ENCODE measurements at places on chromosomes 4 and X.

- DNase-seq, result no peak
Observed at GRCh38 chr4:75494563-75494962, 19.6 kb downstream of the RCHY1 start.

GRCh38 chr4:107896158-107896645, 35.1 kb upstream of the CYP2U1 start:
- DNase-seq, result no peak

DNA sequence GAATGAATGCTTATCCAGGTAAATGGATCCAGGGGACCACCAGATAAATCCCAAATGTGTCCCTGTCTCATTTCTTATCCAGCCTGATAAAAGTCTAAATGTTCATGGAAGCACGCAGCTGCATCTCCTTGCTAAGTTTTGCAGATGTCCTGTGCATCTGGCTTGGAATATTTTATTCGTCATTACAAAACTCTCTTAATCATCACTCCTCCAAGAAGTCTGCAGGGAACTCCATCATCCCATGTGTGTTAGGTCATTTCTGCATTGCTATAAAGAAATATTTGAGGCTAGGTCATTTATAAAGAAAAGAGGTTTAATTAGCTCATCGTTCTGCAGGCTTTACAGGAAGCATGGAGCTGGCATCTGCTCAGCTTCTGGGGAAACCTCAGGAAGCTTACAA, 297.2 kb downstream of the HS3ST1 start:
- no peak for DNase-seq

GRCh38 chr4:81503586-81503985, 31.9 kb upstream of the RASGEF1B start:
- DNase-seq, result no peak

DNA sequence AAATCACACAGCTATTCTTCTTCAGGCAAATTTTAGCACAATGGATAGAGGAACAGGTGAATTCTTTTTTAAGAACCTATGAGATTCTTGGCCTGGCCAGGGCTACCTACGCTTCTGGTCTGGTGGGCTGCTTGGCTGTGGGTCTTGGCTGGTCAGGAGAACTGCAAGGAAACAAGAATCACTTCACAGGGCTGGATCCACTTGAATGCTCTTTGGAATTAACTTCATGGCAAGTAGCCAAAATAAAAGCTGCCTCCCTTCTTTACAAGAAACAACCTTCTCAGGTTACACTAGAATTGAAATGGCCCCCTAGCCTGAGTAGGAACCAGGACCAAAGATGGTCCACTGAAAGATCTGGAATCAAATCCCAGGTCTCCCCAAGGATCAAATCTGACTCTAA, 519.1 kb downstream of the IQCM start:
- DNase-seq, result no peak

GRCh38 chr4:150518559-150518958, 63.4 kb upstream of the MAB21L2 start:
- no peak for DNase-seq

DNA sequence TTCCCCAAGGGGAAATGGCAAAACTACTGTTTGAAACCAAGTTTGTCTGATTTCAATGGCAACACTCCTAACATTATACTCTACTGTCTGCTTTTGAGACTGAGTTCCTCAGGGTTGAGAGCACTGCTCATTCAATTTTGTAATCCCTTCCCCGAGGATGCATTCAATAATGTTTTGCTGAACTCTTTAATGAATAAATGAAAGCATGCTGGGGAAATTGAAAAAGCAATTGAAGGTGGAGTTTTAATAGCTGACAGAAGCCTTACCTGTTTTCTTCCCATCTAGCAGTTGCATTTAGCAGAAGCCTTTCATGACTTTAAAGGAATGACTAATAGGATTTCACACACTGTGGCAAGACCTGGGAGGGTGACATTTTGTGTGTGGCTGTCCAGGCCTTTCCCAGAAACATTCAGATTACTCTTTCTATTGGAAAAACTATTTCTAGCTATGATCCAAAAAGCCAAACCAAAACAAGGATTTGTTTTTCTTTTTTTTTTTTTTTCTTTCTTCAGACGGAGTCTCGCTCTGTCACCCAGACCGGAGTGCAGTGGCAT, 45.1 kb downstream of the DTHD1 start:
- no peak for DNase-seq

- peak; percentile 25 for DNase-seq
Observed at GRCh38 chrX:51614353-51615012, 4.2 kb downstream of the CENPVL3 start.

DNA sequence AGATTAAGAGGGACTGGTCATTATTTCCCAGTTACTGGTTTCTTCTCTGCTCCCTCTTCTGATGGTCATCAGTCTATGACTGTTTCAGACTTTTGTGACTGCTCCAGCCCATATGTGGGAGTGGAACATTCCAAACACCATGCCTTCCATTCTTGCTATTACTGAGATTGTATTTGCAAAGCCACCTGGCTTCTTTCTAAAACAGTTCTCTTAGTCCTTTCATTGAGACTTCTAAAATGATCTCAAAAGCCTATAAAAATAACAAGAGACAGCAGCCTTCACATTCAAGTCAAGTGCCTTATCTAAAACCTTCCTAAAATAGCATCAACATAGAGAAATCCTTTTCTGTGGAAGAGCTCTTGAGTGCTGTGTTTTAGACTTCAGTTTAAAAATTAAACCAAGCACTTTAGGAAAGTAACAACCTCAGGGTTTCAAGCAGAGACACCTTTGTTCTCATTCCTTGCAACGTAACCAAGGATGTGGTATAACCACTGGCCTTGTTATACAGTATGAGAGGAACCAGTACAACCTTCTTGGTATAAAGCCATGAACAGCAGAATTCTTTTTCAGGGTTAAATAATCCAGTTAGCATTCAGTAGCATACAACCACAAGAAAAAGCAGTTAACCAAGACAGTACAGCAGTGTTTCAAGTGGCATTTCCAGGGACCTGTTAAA, 97.1 kb downstream of the NFKB1 start:
- DNase-seq, result no peak

DNA sequence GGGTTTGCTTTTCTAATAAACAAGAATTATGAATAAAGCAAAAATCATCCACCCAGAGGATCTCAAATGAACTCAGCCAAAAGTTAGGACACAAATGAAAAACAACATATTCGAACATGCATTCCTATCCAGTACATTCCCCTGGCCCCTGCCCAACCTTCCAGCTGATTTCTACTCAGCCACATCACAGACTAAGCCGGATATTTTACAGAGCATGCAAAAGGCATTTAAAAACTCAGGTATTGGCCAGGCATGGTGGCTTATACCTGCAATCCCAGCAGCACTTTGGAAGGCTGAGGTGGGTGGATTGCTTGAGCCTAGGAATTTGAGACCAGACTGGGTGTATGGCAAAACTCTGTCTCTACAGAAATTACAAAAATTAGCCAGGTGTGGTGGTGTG, 54.6 kb downstream of the RELL1 start:
- no peak for DNase-seq

- peak; percentile 89 for DNase-seq
Observed at GRCh38 chr4:106707776-106708463, 328.2 kb downstream of the DKK2 start.

DNA sequence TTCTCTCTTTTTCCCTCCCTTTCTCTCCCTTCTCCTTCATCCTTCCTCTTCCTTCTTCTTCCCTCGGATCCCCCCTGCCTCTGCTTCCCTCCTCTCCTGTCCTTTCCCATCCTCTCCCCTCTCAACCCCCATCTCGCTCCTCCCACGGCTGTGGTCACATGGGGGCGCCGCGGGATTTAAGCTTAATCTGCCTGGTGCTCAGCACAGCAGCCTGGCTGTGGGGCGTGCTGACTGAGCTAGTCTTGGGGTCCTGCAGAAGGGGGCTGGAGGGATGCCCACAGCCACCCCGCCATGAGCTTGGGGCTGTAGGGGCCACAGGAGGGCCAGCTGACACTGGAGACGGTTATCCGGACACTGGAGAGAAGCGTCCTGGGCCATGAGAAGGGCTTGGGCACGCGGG, 10.7 kb downstream of the SMIM10L2A start:
- DNase-seq, result no peak

- no peak for DNase-seq
Observed at GRCh38 chrX:69305333-69306062, 140.2 kb upstream of the PJA1 start.

DNA sequence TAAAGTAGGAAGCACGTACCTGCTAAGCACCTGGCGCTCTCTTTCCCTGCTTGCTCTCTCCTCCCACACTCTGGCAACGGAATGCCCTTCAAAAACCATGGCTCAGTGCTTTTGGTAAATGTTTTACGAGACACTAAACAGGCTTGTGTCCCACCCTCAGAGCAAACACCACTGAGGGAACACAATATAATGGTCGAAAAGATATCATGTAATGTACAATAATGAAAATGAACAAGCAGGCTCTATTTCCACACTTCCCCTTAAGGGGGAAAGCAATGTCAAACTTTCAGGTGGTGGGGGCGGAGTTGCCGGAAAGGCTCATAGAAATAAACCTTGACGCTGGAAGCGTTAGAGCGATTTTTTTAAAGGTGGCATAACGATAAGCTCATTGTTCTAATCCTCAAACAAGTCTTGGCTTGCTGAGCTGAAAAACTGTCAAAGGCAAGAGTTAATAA, 115.1 kb downstream of the RBM47 start:
- no peak for DNase-seq

- DNase-seq, result no peak
Observed at GRCh38 chrX:121851033-121851432, 803.6 kb downstream of the GLUD2 start.

DNA sequence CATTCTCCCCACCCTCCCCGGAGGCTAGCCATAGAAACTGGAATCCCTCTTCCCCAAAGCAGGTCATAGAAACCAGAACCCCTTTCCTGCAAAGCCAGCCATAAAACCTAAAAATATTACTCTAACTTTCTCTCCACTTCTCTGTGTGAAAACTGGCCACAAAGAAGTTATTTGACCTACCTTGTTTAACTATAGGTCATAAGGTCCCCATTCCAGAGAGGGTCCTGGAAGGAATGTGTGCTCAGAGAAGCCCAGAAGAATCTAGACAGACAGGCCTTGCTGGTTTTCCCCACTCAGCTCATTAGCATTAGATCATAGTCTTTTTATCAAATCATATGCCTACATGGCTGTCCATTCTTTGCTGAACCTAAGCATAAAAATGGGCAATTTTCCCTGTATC, 52.8 kb upstream of the TEX13A start:
- DNase-seq, result no peak

DNA sequence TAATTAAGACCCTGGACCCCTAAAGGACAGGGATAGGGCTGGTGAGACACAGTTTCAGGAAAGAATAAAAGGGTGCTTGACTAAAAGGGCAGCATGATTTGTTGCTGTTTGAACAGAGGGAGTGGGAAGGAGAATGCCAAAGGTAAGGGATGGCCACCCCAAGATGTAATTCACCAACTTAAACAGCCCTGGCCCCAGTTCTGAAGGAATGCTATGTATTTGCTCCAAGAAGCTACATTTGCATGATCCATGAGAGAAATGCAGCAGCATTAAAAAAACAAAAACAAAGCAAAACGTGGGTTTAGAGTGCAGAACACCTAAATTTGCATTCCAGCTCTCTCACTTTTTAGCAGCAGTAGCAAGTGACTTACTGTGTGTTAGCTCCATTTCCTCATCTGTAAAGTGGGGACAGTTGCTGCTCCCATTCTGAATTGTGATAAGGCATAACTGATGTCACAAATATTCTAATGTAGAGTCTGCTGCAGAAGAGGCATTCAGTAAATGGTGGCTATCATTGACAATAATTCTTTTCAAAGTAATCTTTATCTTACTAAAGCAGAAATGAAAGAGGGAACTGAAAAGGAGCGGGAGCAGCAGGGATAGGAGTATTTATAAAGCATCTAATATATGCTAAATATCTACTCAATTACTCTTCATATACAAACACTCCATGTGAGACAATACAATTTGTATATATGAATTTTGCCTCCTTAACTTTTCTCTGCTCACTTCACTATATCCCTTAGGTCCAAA, 115.8 kb downstream of the PPARGC1A start:
- DNase-seq, result no peak

GRCh38 chr4:172844556-172844955, 324.1 kb upstream of the GALNT7 start:
- DNase-seq, result no peak

GRCh38 chr4:177391953-177392352, 50.3 kb downstream of the AGA start:
- DNase-seq, result no peak

DNA sequence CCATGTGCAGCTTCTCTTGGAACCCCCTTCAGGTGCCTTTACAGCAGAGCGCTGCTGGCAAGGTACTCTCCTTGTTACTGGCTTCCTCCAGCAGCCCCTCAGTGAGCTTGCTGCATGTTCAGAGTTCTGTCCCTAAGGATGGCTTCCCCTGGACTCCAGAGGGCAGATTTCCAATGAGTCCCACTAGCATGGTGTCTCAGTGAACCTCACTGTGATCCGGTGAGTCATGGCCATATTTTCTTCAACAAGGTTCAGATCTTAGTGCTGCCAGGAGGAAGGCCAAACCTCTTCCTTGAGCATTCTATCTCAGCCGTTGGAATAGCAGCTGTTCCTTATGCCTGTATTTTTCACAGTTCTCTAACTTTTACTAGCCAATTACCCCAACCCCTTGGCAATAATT, 98.8 kb downstream of the CASK start:
- DNase-seq, result no peak

DNA sequence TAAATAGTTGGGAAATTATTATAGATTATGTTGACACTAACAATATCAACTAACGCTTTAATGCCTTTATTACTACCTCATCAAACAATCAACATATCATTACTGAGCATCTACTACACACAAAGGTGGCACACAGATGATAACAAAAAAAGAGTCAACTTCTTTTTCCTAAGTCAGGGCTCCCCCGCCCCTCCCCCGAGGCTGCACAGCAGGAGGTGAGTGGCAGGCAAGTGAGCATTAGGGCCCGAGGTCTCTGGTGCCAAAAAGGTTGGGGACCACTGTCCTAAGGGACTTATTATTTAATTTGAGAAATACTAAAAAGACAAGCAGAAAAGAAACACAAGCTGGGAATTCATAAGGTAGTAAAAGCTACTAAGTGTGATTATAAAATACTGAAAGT, 50.3 kb upstream of the MCF2 start:
- DNase-seq, result no peak

DNA sequence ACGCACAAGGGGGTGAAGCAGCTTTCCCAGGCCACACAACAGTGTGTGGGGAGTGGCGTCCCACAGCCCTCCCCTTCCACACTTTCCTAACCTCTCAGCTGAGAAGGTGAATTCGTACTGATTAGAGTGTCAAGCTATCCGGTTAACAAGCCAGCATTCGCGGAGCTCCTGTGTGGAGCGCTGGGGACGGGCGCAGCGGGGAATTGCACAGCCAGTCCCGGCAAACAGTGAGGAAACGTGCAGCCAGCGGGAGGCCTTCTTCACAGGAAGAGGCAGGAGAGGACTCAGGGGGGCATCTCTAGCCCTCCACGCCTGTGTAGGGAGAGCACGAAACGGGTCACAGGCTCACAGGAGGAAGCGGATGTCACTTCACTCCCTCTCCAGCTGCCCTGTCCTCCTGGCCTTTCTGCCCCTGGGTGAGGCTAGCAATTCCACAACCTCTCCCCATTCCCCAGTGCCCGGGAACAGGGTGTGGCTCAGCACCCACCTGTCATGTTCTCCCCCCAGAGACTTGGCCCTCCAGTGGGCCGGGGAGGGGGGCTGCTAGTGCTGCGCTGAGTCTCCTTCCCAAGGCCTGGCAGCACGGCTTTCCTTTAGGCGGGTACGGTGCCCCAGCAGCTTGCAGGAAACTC, 117.3 kb downstream of the CPZ start:
- DNase-seq, result no peak

Measured in Kasumi-1 (cell line).